ENCODE measurements at places on chromosomes 6 and 20. TPM values are rescaled to one million over a fixed set of nuclear protein-coding genes. Genes with fewer than 3 reads are reported as not detected.

The PTCRA gene
- not detected for polyA plus RNA-seq

The MOXD1 gene
- not detected for polyA plus RNA-seq

The TCF19 gene
- polyA plus RNA-seq = 9.7 TPM

- no peak overlapping the region for H3K4me3 ChIP-seq
- no peaks in the 10 kb centered on the region for H3K36me3 ChIP-seq
- no peak overlapping the region for H3K27ac ChIP-seq
- H3K27me3 ChIP-seq = peaks cover 10% of the 10 kb centered on the region
- no peak for DNase-seq
- H3K4me1 ChIP-seq = no peaks in the 10 kb centered on the region
These were observed 47.7 kb downstream of the COL19A1 start for GRCh38 chr6:69914015-69914485.

- no peak for DNase-seq
- H3K4me3 ChIP-seq = no peak overlapping the region
- no peaks in the 10 kb centered on the region for H3K4me1 ChIP-seq
- peaks cover 11% of the 10 kb centered on the region for H3K27me3 ChIP-seq
- H3K36me3 ChIP-seq = peaks cover 5% of the 10 kb centered on the region
- H3K27ac ChIP-seq = no peak overlapping the region
These were observed 12.1 kb upstream of the TENT5A start for GRCh38 chr6:81764531-81764930.

DNA sequence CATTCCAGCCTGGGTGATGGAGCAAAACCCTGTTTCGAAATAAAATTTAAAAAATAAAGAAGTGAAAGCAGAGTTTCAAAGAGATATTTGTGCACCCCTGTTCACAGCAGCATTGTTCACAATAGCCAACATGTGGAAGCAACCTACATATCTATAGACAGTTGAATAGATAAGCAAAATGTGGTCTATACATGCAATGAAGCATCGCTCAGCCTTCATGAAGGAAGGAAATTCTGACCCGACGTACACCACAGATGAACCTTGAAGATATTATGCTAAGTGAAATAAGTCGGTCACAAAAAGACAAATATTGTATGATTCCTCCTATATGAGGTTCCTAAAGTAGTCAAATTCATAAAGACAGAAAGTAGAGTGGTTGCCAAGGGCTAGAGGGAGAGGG lies 6.5 kb upstream of the NCOA6 start:
- H3K36me3 ChIP-seq = no peaks in the 10 kb centered on the region
- H3K4me3 ChIP-seq = no peak overlapping the region
- no peak for DNase-seq
- peaks cover 11% of the 10 kb centered on the region for H3K27me3 ChIP-seq
- peaks cover 2% of the 10 kb centered on the region for H3K4me1 ChIP-seq

DNA sequence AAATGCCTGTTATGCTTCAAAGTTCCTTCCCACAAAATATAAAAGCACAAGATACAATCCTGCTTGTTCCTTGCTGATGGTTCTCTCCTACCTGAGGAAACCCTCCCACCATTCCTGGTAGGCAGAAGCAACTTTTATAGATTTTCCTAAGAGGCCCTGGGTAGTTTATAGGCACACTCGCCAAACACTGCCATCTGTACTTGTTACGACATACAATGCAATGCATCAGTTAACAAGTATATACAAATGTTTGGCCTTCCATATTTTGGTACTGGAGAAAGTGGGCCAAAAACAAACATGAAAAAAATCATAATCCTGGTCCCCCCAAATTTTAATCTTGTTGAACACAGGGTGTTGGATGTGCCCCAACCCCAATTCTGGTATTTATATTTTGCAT lies 16.6 kb downstream of the MCM9 start:
- no peaks in the 10 kb centered on the region for H3K4me1 ChIP-seq
- DNase-seq = no peak
- no peaks in the 10 kb centered on the region for H3K27me3 ChIP-seq
- no peak overlapping the region for H3K27ac ChIP-seq
- H3K4me3 ChIP-seq = no peak overlapping the region

All from naive thymus-derived CD8-positive, alpha-beta T cell (primary cell).